ENCODE measurements at places on chromosomes 5 and 9. TPM values are rescaled to one million over a fixed set of nuclear protein-coding genes. Genes with fewer than 3 reads are reported as not detected.

Gene CDC20B
- total RNA-seq, result not detected

DNA sequence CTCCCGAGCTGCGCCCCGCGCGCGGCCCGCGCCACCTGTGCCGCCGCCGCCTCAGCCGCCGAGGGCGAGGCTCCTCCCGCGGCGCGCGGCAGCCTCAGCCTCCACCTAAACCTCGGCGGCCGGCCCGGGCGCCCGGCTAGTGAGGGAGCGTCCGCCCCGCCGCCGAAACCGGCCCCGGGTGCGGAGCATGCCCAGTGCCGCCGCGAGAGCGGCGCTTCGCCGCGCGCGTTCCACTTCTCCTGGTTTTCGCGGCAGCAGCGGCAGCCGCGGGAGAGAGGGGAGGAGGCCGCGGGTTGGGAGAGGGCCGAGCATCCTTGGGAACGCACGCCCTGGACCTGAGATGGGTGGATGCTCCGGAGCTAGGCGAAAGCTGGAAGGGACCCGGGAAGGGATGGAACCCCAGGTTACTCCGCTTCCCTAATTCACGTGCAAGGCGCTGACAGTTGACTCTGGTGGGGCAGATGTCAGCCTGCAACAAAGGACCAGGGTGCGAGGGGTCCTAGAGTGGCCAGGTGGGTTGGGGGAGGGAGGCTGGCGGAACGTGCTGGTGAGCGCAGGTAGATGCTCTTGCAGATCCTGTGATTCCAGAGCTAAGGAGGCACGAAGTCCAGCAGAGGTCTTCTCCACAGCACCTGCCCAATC lies at the start of gene CTNND2:
Gene CTNND2 (minus strand): TSS at position 182 of the 642 bp plus-strand sequence. CDS start 593 bp downstream, outside the sequence.
- peak within 1 kb of the TSS; percentile 58 for H3K4me3 ChIP-seq
- H3K4me1 ChIP-seq, result no peaks in the 10 kb centered on the region
- peak within 1 kb of the TSS; percentile 81 for H3K27ac ChIP-seq
- no peaks in the 10 kb centered on the region for H3K36me3 ChIP-seq
- DNase-seq, result no peak

DNA sequence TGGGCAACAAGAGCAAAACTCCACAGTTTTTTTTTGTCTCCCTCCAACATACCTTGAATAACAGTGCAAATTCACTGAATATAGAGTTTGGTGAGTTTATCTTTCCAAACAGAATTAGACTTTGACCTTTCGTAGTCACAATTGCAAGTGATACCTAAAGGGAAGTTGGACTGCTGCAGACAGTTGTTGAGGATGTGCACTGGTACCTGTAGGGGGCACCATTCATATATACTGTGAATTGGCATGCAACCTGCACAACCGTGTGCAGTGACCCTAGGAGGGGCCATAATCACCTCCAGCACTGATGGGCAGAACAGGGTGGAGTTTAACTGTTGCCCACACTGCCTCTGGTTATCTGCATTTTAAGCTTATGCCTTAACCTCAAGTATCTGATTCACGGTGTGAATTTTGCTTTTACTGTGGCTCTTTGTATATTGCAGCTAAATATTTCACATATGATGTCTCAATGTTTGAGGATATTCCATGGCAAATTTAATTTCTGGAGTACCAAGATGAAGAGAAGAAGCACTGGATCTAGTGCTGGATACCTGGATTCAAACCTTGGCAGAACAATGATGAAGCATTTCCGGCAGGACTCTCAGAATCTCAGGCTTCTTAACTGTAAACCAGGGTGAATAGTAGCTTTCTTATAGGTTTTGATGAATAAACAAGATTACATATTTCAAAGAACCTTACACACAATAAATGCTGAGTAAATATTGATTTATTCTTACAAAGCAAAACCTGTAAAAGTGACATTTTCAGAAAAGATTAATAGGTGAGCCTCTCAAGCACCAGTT lies 144.3 kb downstream of the ACTBL2 start:
- no peak overlapping the region for H3K27ac ChIP-seq
- H3K27me3 ChIP-seq, result no peaks in the 10 kb centered on the region
- H3K36me3 ChIP-seq, result no peaks in the 10 kb centered on the region
- no peak for DNase-seq
- H3K4me1 ChIP-seq, result no peaks in the 10 kb centered on the region
- no peak overlapping the region for H3K4me3 ChIP-seq

Gene NINJ1
- total RNA-seq, result 65.5 TPM

DNA sequence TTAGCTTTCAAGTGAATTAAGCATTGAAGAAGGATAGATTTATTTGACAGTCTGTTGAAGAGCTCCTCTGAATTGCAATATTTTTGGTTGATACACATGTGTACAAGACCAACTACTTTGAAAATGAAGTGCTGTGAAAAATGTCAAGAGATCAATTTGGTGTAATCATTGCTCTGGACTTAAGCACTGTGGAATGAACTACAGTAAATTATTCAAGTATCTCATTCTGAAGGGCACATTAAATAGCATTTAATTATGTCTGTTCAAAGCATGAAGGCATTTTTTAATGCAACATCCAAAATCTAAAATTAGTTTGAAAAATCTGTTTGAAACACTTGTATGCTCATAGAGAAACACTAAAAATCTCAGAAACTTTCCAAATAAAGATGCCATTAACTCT lies 107.5 kb downstream of the CDH18 start:
- H3K36me3 ChIP-seq, result no peaks in the 10 kb centered on the region
- H3K27me3 ChIP-seq, result no peaks in the 10 kb centered on the region
- DNase-seq, result no peak

Data from right atrium auricular region (tissue), 2 donors.